ENCODE measurements at places on chromosomes 11 and 22.
A peak's percentile ranks its signal among the peaks of the same experiment; 100 is the strongest.

GRCh38 chr11:75302371-75302770 lies 49.1 kb downstream of the ARRB1 start:
- no peak for DNase-seq

GRCh38 chr11:72443016-72443415 lies 8.7 kb upstream of the CLPB start:
- DNase-seq: no peak

DNA sequence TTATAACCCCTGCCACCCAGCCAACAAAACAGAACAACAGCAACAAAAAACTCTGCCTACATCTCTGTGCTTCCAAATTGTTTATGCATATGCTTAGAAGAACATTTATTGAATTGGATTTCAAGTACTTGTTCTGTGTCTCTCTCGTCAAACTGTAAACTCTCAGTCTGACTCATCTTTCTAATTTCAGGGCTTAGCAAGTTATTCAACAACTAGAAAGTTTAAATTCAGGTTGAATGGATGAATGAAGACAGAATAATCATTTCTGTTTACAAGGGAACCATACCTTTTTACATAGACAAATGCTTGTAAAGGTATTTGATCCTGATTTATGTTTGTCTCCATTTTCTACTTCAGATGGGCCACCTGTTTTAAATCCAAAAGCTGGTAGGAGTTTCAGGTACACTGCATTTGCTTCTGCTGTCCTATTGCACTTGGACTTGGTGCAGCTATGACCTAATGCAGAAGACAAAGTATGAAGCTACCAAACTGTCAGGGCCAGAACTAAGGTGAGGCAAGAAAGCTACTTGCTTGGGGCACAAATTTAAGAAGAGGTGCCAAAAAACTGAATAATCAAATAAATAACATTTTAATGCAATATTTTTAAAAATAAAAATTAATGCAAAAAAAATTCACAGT lies 1.6 kb upstream of the FBXO3 start:
- no peak for DNase-seq

- DNase-seq: no peak
These were observed 154.5 kb downstream of the DBX1 start for GRCh38 chr11:20005747-20006146.

GRCh38 chr11:118435290-118435892 lies 901 bp upstream of the KMT2A start:
- peak; percentile 65 for DNase-seq

- peak; percentile 92 for DNase-seq
These were observed at the start of gene LRRC56 for GRCh38 chr11:536841-537621. Gene LRRC56 (plus strand): TSS chr11:537527. CDS start chr11:540685, 3,158 bp downstream.

GRCh38 chr11:2320568-2321310 lies 18.9 kb downstream of the TSPAN32 start:
- no peak for DNase-seq

- peak; percentile 70 for DNase-seq
These were observed at the start of gene FERMT3 for GRCh38 chr11:64206457-64207255. Gene FERMT3 (plus strand): TSS chr11:64206721. CDS start chr11:64207365, 644 bp downstream.

DNA sequence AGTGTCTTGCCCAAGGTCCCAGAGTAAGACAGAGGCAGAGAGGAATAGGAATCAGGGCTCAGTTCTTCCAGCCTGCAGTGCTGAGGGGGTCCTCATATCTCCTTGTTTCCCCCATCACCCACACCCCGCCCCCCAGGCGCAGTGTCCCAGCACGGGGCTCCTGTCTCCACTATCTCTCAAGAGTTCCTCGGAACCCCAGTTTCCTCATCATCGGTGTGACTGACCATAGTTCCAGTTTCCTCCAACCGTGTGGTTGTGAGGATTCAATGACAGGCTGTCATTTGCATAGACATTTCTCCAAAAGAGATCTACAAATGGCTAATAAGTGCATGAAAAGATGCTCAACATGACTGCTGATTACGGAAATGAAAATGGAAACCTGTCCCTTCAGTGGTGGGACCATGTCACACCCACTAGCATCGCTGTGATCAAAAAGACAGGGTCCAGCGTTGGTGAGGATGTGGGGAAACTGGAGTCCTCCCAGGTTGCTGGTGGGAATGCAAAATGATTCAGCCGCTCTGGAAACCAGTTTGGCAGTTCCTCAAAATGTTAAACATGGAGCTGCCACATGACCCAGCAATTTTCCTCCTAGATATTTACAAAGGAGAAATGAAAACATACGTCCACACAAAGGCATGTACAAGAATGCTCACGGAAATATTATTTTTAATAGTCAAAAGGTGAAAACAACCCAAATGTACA lies 31.8 kb upstream of the PDGFB start:
- no peak for DNase-seq

GRCh38 chr11:65868076-65868667 lies 4.4 kb downstream of the EFEMP2 start:
- peak; percentile 26 for DNase-seq

GRCh38 chr11:44174842-44175241 lies 79.4 kb downstream of the EXT2 start:
- DNase-seq: no peak

GRCh38 chr22:46350121-46350520 lies 14.6 kb downstream of the TRMU start:
- DNase-seq: no peak

DNA sequence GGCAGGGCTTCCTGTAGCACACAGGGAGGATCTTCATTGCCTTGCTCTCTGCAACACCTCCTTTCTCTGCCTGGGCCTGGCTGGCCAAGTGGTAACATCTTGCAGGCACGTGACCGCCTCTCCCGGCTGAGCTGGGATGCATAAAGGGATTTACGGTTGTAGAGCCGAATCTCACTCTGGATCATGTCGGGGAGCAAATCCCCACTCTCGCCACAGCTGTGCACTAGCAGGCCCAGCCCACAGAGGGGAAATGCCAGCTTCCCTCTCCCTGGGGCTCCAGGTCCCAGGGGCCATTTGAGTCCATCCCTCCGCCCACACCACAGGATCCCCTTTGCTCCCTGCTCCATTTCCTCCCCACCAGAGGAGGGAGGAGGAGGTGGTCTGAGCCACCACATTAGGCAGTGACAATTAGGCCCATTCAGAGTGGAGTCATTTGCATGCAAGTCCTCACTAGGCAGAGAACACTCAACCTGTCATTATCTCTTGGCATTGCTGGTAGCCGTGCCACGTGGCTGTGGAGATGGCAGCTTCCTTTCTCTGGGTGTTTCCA lies 196.7 kb downstream of the DSCAML1 start:
- DNase-seq: no peak

DNA sequence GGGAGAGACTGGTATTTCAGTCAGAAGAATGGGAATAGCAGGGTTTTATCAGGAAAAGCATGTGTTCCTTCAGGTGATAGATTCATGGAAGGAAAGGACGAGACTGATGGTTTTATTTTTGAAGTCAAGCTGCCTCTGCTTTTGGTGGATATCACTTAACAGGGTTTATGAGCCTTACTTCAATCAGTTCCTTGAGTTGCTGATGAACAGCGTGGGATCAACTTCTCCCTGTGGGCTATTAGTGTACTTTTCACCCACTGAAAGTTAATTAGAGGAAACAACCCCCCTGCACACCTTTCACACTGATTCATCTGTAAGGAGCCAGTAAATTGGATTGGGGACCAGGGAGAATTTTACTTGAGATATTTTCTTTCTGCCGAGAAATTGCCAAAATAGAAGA lies 479.0 kb downstream of the NELL1 start:
- no peak for DNase-seq

- no peak for DNase-seq
These were observed 618 bp downstream of the OR8D1 start for GRCh38 chr11:124313131-124313530.

GRCh38 chr11:108253176-108253575 lies 30.3 kb downstream of the ATM start:
- no peak for DNase-seq

GRCh38 chr22:30324014-30324730 lies 2.6 kb downstream of the TBC1D10A start:
- no peak for DNase-seq

GRCh38 chr11:5336331-5336730 lies 7.0 kb downstream of the OR51B5 start:
- no peak for DNase-seq

DNA sequence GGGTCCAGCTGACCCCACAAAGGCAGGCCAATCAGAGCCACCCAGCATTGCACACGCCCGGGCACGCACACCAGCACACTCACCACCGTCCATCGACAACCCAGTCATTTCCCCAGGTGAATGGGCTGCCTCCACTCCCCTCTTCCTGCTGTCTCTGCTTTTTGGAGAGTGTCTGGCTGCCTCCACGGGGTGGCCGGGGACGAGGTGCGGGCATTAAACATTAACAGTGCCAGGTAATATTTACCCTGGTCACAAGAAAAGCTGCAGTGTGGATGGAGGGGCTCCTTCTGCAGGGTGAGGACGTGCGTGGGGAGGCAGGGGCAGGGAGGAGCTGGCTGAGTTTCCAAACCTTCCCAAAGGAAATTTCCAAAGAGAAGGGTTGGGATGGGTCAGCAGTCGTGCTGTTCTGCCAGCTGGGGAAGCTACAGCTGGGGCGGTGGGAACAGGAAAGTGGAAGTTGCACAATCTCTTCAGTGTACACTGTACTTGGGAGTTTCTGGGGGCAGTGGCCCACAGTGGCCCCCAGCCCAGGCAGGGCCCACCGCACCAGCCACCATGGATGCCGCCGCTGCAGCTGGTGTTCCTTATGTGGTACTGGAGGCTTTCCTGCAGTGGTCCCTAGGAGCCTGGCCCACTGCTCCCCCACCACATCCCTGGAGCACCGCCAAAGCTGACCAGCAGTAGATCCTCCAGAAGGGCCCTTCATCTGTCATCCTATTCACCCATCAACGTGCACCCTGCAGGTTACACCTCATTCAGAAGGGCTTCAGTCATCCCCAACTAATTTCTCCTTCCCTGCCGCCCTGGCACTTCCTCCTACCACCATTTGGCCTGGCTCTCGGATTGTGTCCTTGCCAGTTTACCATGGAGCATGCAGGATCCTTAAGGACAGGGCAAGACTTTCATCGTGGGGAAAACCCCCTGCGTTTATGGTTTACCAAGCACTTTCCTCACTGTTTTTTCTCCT lies at the start of gene FXYD2:
TSS of gene FXYD2 (minus strand) at position 174 of the 967 bp plus-strand sequence. CDS start at position 108, 66 bp downstream.
- DNase-seq: no peak

DNA sequence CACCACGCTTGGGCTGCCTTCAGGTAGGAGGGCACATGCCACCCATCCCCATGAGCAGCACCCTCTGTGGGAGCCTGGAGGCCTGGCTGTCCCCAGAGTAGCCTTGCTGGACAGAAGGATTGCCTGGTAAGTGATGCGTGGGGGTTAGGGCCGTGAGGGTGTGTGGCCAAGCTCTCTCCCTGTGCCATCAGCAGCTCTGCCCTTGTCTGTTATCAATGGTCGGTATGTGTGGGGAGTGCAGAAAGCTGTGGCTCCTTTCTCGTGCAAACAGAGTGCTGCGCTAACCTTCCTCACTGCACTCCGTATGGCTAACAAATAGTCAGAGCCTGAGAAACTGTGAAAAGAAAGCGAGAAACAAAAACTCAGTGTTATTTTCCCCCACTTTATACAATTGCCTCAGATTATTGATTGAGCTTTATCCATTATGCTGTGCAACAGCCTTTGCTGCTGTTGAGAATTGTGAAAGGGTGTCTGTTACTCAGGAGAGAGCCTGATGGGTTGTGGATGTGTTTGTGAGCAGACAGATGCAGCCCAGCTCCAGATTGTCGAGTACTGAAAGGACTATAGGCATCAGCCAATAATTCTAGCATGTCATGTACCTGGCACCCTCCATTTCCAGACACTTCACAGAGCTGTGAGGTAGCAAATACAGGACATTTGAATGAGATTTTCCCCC lies 432.2 kb downstream of the NTM start:
- no peak for DNase-seq

DNA sequence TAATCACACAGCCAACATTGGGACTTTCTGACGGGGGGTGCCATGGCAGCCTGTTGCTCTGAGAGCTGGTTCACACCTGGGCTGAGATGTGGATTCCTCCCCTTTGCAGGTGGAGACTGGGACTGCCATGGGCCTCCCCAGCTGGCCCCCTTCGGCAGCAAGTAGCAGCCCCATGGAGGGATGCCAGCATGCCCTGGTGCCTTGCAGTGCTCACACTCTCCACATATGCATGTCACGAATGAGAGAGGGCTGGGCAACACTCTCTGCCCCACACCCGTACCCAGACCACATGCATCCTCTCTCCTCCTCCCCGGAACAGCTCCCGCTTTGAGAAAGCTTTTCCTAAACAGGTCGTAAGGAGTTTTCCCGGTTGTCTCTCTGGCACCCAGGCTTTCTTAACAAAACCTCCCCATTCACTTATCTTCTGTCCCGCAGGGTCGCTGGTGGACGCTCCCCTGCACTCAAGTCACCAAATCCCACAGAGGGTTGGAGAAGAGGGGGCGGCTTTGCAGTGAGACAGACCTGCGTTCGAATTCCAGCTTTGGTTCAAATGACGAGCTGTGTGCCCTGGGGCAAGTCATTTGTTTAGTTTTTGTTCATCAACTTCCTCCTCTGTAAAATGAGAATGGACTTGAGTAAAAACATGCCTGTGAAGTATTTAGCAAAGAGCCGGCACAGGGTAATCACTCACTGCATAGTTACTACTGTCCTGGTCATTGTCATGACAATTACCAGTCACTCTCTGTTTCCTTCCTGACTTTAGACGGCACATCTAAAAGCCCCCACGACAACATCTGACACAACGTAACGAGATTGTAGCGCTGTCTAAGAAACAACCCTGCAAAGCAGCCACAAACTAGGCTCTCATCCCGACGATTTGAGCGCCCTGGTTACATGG lies 231.3 kb upstream of the B3GAT1 start:
- DNase-seq: no peak

GRCh38 chr22:19959043-19959586 lies 17.5 kb upstream of the TXNRD2 start:
- DNase-seq: no peak

- DNase-seq: no peak
These were observed 11.0 kb downstream of the GLB1L2 start for GRCh38 chr11:134342572-134343340.

DNA sequence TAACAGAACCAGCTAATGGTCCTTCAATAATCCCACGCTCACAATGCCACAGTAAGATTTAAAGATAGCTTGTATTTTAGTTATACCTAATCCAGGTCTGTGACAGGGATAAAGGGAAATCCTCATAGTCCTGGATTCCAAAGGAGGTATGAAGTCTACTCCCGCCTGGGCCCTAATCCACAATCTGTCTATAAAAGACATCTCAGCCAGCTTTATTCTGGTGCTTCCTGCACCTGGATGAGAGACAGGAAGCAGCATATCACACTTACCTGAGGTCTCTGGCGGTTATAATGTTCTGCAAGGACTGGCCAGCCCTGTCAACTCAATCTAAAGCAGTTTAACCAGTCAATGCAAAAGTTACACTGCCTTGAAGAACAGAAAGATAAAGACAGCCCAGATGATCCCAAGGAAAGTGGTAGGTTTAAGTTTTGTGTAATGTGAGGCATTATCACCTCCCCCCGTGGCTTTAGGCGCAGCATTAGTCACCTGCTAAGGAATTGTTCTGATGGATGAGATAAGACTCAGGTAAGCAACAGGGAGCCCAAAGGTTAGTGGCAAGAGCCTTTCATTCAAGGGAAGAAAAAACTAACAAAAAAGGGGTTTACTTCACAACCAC lies 57.6 kb downstream of the PLEKHA7 start:
- DNase-seq: no peak

DNA sequence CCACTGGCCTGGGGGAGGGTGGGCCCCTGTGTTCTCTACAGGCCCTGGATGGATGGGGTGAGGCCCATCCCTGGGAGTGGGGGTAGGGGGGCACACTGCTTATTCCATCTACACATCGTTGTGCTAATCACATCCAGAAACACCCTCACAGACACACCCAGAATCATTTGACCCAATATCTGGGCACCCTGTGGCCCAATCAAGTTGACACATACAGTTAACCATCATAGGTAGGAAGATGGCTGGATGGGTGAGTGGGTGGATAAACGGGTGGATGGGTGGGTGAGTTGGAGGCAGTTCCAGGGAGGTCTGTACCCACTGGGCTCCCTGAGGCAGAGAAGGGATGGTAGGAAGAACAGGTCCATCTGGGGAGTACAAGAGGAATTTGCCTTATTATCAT lies 81.3 kb upstream of the LINC01488 start:
- no peak for DNase-seq

Data from activated naive CD4-positive, alpha-beta T cell treated with Interleukin-2 at 50 U/mL for 16 hours (primary cell).